ENCODE measurements at places on chromosomes 6 and 20.

DNA sequence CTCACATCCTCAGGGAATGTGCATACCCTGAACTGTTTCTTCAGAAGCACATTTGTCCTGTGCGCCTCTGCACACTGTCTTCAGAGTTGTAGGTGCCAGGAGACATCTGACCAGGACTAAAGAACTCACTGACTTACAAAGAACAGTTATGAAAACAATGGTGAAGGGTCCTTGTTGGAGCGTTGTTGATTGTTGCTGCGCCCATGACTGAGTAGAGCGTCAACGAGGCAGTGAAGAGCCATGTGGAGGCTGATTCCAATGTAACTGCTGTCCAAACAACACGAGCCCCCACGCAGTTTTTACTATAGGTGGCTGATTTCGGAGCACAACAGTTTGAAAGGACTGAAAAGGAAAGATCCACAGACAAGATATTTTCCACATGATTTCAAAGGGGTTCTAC lies 380.3 kb downstream of the CDH26 start:
- no peak for DNase-seq

DNA sequence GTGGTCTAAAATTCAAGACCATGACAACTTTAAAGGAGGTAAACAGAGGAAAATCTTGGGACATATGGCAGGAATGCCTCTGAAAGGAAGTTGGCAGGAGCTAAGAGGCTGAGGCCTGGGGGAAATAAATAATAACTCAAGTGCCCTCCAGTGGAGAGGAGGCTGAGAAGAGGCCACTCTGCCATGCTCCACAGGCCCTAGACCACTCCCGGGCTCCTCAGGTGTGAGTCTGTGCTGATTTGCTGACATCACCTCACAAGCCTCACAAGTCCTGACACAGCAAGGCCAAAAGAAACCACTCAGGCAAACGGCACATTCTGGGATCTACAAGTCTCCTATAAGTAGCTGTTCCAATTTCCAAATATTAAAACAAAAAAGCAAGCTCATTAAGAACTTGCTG lies 91.0 kb upstream of the RIPOR2 start:
- DNase-seq: no peak

GRCh38 chr6:110357298-110357663 lies 868 bp downstream of the METTL24 start:
- DNase-seq: no peak

- peak; percentile 38 for DNase-seq
Observed at GRCh38 chr6:9499709-9500108, 915.2 kb downstream of the TFAP2A start.

DNA sequence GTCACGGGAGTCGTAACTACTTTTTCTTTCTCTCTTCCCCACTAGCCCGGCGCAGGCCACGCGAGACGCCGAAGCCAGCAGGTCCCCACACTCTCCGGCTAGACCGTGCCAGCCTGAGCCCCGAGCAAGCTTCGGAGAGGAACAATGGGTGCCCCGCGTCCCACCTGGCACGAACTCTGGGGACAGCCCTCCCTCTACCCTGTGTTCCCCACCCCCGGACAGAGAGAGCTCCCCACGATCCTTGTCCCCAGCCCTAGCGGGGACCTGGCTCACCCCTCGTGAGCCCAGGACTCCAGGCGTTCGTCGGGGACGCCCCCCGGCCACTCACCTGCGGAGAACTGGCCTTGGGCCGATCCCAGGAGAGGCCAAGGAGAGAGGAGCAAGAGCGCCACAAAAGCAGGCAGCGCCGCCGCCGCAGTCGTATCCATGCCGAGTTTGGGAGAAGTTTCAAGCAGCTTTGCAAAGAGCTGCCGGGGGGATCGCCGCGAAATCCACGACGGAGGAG lies 416 bp downstream of the PTPRK start:
- DNase-seq: peak; percentile 71

DNA sequence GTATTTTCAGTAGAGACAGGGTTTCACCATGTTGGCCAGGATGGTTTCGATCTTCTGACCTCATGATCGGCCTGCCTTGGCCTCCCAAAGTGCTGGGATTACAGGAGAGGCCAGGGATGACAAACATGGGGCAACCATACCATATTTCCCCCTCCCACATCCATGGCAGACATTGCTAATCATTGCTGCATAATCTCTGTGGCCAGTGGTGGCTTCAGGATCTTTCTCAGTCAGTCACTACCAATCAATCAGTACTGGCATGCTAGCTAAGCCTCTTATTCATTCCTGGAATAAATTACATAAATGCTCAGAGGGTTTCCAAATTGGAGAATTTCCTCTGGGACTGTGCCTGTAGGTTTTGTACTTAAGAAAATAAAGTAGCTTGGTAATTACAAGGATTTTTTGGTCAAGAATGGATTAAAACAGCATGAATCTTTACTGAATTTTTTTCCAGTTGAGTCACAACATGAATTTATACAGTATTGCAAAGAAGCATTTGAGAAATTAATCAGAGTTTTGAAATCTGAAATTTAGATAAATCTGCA lies 138.1 kb downstream of the FNDC1 start:
- DNase-seq: no peak

DNA sequence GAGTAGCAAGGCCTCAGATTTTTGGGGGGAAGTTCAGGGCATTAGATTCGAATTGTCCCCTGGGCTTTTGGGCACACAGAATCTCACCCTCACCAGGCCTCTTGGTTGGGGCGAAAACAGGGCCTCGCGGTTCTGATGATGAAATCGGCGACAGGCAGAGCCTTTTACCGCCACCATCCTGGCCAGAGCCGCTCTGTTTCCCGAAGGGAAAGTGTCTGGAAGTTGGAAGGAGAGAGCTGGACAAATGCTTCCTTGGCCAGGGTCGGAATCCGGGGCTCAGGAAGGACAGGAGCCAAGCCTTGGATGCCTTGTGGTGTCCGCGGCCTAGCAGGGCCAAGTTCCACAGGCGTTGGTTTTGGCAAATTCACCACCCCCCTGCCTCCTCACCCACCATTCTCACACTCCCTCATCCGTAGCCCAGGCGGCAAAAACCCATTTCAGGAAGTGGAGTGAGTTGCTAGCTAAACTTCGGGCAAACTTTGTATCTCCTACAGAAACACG lies 3.5 kb upstream of the TFAP2A start:
- DNase-seq: no peak

GRCh38 chr20:44648579-44648978 lies 2.9 kb downstream of the ADA start:
- no peak for DNase-seq

DNA sequence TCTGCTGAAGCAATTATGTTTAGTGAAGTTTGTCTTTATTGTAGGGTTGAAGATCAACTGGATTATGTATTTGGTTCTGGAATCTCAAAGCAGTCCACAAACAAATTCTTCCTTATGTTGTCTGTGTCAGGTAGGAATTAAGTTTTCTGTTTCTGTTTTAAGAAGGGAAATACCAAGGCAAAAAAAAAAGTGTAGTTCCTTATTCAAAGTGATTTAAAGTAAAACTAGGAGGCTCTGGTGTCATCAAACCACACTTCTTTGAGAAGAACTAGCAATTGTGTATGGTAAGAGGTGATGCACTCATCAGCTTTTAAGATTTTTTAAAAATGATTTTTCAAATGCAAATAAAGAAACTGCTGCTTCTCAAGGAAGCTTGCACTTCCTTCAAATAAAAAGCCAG lies 1.9 kb downstream of the FAM135A start:
- no peak for DNase-seq

GRCh38 chr6:32370505-32370904 lies 1.2 kb downstream of the TSBP1 start:
- peak; percentile 6 for DNase-seq

- no peak for DNase-seq
Observed at GRCh38 chr6:44634321-44634720, 246.8 kb downstream of the CDC5L start.

DNA sequence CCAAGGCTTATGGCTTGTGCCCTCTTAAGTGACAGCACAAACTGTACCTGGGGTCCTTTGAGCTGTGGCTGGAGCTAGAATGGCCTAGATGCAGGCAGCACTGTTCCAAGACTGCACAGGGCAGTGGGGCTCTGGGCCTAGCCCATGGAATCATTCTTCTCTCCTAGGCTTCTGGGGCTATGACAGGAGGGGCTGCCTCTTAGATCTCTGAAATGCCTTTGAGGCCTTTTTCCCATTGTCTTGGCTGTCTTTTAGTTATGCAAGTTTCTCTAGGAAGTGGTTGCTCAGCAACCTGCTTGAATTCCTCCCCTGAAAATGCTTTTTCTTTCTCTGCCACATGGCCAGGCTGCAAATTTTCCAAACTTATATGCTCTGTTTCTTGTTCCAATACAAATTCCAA lies 183.4 kb downstream of the WDR27 start:
- no peak for DNase-seq

DNA sequence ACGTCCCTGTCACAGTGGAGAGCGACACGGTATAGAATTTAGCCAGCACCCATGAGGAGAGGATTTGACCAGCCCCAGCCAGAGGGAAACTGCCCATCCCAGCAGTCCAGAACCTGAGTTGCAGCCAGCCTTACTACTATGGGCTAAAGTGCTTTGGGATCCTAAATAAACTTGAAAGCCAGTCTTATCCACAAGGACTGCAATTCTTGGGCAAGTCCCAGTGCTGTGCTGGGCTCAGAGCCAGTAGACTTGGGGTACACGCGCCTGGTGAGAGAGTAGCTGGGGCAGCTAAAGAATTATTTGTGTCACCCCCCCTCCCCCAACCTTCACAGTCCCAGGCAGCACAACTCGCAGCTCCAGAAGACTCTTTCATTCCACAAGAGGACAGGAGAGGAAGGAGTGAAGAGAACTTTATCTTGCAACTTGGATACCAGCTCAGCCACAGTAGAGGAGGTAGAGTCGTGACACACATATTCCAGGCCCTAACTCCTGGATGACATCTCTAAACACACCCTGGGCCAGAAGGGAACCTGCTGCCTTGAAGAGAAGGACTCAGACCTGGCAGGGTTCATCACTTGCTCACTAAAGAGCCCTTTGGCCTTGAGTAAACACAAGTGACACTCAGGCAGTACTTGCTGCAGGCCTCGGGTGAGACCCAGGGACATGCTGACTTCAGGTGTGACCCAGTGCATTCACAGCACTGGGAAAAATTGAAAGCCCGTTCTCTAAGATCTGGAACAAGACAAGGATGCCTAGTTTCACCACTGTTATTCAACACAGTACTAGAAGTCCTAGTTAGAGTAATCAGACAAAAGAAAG lies 100.3 kb downstream of the REV3L start:
- DNase-seq: no peak

DNA sequence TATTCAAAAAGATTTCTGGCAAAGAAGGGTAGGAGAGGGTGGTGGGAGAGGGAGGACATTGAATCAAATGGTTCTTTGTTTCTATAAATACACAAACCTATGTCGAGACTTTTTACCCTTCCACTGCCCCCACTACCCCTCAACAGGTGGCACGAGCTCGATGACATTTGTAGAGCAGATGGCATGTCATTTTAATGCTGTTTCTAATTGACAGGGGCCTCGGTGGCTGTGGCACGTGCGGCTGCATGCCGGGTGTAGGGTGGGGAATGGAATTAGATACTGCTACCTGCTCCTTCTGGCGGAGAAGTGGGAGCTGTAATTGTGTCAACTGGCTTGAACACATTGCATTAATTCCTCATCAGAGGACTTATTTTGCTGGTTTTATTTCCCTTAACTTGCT lies 29.1 kb upstream of the SASH1 start:
- no peak for DNase-seq

DNA sequence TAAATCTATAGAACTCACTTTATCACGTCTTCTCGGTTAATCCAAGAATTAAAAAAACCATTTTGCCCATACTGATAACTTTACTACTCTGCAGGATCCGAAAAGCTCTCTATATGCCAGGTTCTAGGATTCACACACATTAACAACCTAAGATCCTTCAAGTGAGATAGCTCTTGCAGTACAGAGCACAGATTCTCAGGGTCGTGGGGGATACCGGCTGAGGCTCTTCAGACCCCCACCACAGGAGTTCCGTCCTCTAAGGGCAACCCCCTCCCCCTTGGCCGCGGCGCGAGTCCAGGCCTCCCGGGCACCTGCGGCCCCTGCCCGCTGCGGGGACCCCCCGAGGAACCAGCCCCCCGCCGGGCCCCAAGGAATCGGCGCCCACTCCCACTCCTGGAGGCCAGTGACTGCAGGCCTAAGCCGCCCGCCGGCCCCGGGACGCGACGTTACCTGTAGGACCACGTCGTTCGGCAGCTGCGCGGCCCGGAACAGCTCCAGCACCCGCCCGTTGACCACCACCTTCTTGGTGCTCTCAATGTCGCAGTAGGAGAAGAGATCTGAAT lies 892 bp downstream of the REPS1 start:
- no peak for DNase-seq

- DNase-seq: peak; percentile 83
Observed at GRCh38 chr6:73236144-73236750, 11.0 kb upstream of the KHDC1L start.

- no peak for DNase-seq
Observed at GRCh38 chr6:118770112-118770788, 118.9 kb upstream of the CEP85L start.

Data from choroid plexus epithelial cell (primary cell).